ENCODE measurements at places on chromosomes 5 and 9. TPM values are rescaled to one million over a fixed set of nuclear protein-coding genes. Genes with fewer than 3 reads are reported as not detected.

Gene SPINK7
- total RNA-seq, result 4.3 TPM

Gene STING1
- 3.2 TPM for total RNA-seq

Gene NAIP
- total RNA-seq, result 1.4 TPM

Gene NFIB
- total RNA-seq, result 8.0 TPM

Gene SEMA5A
- 0.72 TPM for total RNA-seq

Gene FAM169A
- 16.4 TPM for total RNA-seq

Gene DTWD2
- total RNA-seq, result 7.5 TPM
